Neural progenitor cell (in vitro differentiated cells): ENCODE measurements at places on chromosomes 11 and 22.

DNA sequence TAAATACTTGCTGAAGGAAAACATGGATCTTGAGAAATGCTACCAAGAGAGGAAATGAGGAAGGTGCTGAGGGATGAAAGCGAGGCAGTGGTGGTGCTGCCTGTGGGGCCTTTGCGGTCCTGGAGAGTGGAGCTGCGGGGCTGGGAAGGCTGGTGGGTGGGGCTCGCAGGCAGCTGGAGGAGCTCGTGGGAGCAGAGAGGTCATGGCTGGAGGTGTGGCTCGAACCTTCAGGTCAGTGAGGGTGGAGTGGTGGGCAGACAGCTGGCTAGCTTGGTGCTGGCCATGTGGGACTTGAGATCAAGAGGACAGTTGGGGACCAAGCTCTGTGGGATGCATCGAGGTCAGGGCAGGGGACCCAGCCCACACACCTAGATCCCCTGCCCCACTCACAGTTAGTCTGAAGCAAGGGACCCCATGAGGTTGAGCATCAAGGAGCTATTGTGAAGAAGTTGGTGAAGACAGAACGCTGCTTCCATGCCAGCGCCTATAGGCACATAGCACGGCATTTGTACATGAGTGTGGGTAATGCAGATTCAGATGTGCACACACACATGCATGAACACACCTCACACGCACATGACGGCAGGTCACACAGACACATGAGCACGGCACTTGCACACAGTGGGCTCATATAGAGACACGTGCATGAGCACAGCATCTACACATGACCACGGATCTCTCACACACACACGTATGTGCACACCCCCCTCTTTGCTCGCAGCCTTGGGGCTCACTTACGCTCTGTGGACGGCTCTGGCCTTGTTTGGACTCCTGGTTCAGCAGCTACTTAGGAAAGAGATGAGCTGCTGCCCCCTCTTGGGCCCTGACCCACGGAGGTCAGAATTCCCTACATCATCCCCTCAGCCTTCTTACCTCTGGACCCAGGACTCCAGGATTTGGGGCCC, 30.4 kb downstream of the SHANK3 start:
- DNase-seq: no peak

DNA sequence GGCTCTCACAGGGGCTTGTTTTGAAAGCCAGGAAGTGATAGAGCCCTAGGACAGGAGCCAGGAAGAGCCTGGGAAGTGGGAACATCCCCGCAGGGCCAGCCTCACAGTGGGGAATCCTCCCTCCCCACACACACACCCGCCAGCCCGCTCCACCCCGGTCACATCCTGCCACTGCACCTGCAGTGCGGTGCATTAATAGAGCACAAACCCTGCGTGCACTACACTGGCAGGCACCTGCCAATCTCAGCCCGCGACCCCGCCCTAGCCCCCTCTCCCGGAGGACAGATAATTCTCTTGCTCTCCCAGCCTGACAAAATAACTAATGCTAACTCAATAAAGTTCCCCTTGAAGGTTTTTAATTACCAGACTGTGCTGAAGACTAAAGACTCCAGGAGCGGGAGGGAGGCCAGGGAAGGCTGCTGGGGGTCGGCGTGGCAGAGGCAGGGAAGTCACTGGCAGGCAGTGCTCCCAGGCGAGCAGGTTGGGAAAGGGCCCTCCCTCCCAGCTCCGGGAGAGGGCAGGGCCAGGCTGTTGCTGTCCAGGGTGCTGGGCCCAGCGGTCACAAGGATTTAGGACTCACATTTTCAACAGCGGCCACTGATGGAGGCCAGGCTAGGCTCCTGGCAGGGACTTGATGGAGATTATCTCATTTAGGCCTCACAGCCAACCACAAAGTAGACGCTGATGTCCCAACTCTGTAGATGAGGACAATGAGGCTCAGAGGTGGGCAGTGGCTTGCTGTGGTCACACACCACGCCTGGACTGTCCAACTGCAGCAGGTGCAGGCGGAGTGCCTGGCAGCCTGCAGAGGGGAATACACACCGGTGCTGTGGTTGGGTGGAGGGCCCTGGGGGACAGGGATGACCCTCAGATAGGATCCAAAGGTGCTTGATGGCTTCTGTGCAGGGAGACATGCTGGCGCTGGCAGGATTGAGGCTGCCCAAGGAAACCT, 23.9 kb upstream of the TCF20 start:
- DNase-seq: peak; percentile 93

- DNase-seq: no peak
These were observed 119.2 kb upstream of the SEZ6L start for GRCh38 chr22:26050079-26050478.

DNA sequence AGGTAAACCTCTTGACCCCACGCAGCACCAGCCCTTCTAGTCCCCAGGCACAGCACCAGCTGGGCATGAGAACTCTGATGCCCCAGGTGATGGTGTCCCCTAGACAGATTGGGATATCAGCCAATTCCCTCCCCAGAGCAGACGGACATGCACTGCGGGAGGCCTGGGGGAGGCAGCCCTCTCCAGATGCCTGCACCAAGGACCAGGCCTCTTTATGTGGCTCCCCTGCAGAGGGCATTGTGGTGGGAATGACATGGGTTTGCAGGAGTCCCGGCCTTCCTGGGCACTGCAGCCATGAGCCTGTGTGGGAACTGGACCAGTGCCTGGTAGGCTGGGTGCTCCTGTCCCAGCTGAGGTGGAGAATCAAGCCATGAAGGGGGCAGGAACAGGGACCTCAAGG, 25.9 kb downstream of the PPM1F start:
- no peak for DNase-seq

GRCh38 chr11:58068655-58069054, 37.9 kb downstream of the OR6Q1 start:
- no peak for DNase-seq

- DNase-seq: no peak
These were observed 123.0 kb downstream of the TRIM44 start for GRCh38 chr11:35785287-35786167.

DNA sequence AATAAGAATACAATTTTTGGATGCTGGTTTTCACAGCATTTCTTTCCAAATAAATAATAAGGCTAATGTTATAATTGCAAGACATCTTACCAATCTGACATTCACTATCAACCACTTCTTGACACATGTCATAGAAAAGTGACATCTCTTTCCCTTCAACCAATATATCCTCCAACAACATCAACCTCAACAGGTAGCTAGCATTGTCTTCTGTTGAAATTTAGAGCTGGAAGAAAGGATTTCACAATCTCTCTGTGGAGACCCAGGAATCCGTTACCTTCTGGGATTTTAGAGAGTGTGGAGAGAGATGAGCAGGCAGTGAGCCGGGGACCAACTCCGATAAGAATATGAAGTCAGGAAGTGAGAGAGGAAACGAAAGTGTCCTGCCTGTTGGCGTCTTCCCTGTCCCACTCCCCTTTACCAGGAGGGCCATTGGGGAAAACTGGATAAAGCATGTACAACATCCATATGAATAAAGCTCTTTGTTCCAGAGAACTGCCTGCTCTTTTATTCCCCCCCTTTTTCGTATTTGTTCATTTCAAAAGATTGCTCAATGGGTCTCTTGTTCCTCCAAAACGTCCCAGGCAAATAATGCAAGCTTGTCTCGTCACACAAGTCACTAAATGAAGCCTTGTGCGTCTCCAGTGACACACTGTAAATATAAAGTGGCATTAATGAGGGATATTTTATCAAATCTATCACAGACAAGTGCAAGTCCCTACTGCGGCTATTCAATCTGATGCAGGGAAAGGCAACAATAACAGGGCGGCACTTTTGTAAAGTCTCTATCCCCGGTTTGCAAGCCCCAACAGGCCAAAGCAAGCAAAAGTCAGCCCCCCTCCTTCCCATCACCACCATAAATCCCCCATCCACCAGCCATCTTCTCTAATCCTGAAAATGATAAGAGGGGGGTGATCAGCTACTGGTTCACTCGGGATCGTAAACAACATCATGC, 3.4 kb downstream of the CADM1 start:
- peak; percentile 25 for DNase-seq

- DNase-seq: no peak
These were observed 39.5 kb downstream of the B3GAT1 start for GRCh38 chr11:134372536-134372935.

GRCh38 chr11:19735157-19735908, 22.7 kb downstream of the NAV2 start:
- no peak for DNase-seq

DNA sequence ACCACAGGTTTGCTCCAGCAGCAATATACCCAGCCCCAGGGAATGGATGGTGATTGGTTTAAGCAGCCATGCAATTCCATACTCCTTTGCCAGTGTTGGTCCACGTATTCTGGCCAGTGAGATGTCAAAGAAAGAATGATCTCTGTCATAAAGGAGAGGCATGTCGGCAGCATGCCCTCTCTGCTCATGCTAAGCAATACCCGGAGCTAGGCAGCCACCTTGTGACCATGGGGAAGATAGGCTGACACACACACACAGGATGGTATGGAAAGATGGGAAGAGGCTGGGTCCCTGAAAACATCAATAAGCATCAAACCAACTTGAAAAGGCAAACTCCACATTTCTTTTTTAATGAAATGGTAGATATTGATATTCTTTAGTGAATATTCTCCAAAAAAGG, 5.1 kb downstream of the ABCC8 start:
- DNase-seq: no peak

- no peak for DNase-seq
These were observed 110.4 kb downstream of the WNT11 start for GRCh38 chr11:76095891-76096290.

GRCh38 chr22:26239581-26239980, 70.3 kb downstream of the SEZ6L start:
- no peak for DNase-seq

- no peak for DNase-seq
These were observed 43.0 kb upstream of the WNT11 start for GRCh38 chr11:76249195-76249741.

DNA sequence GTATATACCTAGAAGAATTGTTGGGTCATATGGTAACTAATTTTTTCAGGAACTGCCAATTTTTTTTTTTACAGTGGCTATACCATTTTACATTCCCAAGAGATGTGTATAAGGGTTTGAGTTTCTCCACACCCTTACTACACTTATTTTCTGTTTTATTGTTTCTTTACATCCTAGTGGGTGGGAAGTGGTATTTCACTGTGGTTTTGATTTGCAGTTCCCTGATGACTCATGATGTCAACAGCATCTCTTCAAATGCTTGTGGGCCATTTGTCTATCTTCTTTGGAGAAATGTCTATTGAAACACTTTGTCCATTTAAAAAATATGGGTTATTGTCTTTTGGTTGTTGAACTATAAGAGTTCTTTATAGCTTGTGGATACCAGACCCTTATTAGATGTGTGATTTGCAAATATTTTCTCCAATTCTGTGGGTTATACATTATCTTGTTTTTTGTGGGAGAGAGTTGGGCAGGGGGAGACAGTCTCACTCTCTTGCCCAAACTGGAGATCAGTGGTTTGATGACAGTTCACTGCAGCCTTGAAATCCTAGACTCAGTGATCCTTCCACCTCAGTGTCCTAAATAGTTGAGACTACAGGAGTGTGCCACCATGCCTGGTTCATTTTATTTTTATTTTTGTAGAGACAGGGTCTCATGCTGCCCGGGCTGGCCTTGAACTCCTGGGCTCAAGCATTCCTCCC, 30.3 kb upstream of the PISD start:
- DNase-seq: no peak
